Placental epithelial cell (primary cell): ENCODE measurements at places on chromosomes 16 and 17. TPM values are rescaled to one million over a fixed set of nuclear protein-coding genes. Genes with fewer than 3 reads are reported as not detected.

CLEC18B gene
- 2.0 and 2.5 TPM in 2 replicates for total RNA-seq

HYDIN gene
- 0.11 and 2.0 TPM in 2 replicates for total RNA-seq

CEP295NL gene
- 2.5 and 2.7 TPM in 2 replicates for total RNA-seq

TTYH2 gene
- total RNA-seq = 0.98 and 1.2 TPM in 2 replicates

TEKT5 gene
- total RNA-seq = 0.39 TPM in 1 of 2 replicates, not detected in the other

OR3A3 gene
- not detected in 2 replicates for total RNA-seq

CAPNS2 gene
- 0.98 and 3.5 TPM in 2 replicates for total RNA-seq

HNF1B gene
- total RNA-seq = not detected in 2 replicates

RPH3AL gene
- 0.79 and 1.8 TPM in 2 replicates for total RNA-seq

NAGPA gene
- 13.7 and 19.5 TPM in 2 replicates for total RNA-seq

CHST5 gene
- not detected in 2 replicates for total RNA-seq

UNK gene
- total RNA-seq = 21.2 and 22.8 TPM in 2 replicates

MT1A gene
- not detected in 2 replicates for total RNA-seq

EVPLL gene
- 0.11 TPM in 1 of 2 replicates, not detected in the other for total RNA-seq

WDR81 gene
- 22.8 and 24.8 TPM in 2 replicates for total RNA-seq

TRAP1 gene
- total RNA-seq = 54.6 and 68.6 TPM in 2 replicates

CSHL1 gene
- total RNA-seq = not detected in 2 replicates

G6PC1 gene
- total RNA-seq = not detected in 2 replicates

PLD6 gene
- total RNA-seq = 0.39 and 1.6 TPM in 2 replicates

COA3 gene
- total RNA-seq = 55.4 and 63.7 TPM in 2 replicates

ABCC12 gene
- total RNA-seq = not detected in 2 replicates

ICAM2 gene
- total RNA-seq = not detected in 2 replicates

CCL4 gene
- not detected in 2 replicates for total RNA-seq

MAZ gene
- total RNA-seq = 411 and 461 TPM in 2 replicates

CBFA2T3 gene
- not detected in 2 replicates for total RNA-seq

FBXL16 gene
- 0.11 TPM in 1 of 2 replicates, not detected in the other for total RNA-seq

PMP22 gene
- total RNA-seq = 0.11 and 0.79 TPM in 2 replicates

PHB1 gene
- 48.3 and 153 TPM in 2 replicates for total RNA-seq

NXPH3 gene
- 2.0 and 2.1 TPM in 2 replicates for total RNA-seq

ELMO3 gene
- 42.8 and 57.2 TPM in 2 replicates for total RNA-seq

PDIA2 gene
- not detected in 2 replicates for total RNA-seq

NOG gene
- 83.6 and 168 TPM in 2 replicates for total RNA-seq

ZNF385C gene
- total RNA-seq = under 0.01 TPM in 1 of 2 replicates, not detected in the other

COPZ2 gene
- total RNA-seq = 26.8 and 108 TPM in 2 replicates

GP2 gene
- total RNA-seq = not detected in 2 replicates
